ENCODE measurements at places on chromosomes 5 and 9.

GRCh38 chr5:78008356-78008967 is 232.3 kb upstream of the TBCA start:
- peak; percentile 32 for DNase-seq

DNA sequence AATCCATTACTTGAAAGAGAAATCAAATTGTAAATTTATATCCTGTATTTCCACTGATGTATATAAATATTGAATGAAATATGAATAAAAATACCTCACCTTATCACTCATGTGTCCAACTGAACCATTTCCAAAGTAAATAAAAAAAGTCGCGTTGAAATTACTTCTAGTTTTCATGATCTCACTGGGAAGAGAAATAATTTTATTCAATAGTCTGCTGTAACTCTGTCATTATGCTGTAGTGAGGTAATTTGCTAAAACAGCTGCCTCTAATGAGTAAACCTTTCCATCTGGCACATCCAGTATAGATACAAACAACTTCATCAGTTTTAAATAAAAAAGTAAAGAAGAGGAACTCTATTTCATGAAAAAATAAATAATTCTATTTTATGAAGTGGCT is 611.5 kb downstream of the ZNF608 start:
- DNase-seq: no peak

DNA sequence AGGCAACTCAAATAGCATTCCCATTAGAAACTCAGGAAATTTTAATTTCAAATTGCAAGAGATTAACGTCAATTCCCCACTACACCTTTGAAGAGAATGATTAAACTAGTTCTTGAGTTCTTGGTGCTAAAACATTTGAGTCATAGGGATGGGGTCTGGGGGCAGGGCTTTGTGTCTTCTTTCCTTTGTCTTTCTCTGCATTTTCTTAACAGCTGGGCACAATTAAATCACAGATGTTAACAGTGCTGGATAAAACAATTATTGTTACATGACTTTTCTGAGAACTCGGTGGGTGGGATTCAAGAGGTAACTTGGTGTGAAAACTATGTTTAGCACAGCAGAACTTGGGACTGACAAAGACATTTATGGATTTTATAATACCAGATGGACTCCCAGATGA is 351.9 kb upstream of the TNC start:
- DNase-seq: no peak

- no peak for DNase-seq
Measured at GRCh38 chr5:40429258-40430100, 250.2 kb upstream of the PTGER4 start.

- DNase-seq: peak; percentile 58
Measured at GRCh38 chr5:177362610-177363507, 5.1 kb downstream of the RGS14 start.

- DNase-seq: no peak
Measured at GRCh38 chr5:10633271-10634049, 69.6 kb downstream of the ANKRD33B start.

DNA sequence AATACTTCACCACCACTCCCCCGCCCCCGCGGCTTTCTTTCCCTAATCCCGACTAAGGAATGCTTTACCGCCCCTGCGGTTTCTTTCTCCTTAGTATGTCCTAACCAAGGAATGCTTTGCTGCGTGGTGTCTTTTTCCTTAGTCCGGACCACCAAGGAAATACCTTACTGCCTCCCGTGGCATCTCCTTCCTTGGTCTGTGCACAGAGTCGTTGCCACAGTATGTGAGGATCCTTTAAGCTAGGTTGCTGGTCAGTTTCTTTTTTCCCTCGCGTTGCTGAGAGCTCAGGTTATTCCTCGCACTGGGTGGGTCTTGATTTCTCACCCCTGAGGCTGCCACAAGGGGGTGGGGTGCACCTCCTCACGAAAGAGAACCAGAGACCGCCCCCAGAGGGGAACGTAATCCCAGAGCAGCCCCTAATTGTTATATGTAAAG is 309.4 kb downstream of the NR3C1 start:
- DNase-seq: no peak

- no peak for DNase-seq
Measured at GRCh38 chr9:123339666-123340510, 16.1 kb upstream of the CRB2 start.

DNA sequence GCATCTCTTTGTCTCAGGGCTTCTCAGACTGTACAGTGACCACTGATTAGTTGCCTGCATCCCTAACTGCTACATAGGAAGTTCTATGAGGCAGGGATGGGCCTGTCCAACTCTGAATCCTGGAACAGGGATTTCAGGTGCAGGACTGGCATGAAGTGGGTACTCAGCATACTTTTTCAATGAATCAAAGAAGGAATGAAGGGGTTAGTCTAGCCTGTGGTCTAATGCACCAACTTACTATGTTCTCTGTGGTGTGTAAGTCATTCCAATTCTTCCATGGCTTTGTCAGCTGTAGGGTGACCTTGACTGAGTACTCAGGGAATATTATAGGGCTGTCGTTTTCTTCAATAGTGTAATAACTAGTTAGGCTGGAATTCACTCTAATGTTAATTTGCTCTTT is 8.3 kb downstream of the COL15A1 start:
- DNase-seq: no peak

DNA sequence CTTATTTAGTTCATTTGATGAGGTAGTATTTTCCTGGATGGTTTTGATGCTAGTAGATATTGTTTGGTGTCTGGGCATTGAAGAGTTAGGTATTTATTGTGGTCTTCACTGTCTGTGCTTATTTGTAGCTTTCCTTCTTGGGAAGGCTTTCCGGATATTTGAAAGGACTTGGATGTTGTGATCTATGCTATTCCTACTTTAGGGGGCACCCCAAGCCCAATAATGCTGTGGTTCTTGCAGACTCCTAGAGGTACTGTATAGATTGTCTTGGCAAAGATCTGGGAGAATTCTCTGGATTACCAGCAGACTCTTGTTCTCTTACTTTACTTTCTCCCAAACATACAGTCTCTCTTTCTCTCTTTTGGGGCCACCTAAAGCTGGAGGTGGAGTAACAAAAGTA is 315.7 kb downstream of the MAT2B start:
- no peak for DNase-seq

- DNase-seq: no peak
Measured at GRCh38 chr5:1120236-1120999, 8.6 kb upstream of the SLC12A7 start.

DNA sequence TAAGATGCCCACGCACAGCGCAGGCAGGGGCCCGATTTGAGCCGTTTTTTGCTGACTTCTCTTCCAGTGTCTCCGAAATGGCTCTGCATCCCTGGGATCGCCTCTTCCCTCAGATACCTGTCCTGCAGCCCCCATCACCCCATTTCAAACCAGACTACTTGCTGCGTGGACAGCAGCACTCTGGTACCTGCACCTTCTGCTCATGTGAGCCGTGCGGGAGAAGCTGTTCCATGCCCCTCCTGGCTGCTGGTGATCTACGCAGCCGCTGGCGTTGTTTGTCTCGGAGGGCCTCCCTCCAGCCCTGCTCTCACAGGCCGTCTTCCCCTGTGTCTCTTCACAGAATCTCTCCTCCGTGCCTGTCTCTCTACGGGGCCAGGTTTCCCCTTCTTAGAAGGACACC is 13.4 kb downstream of the CEP72 start:
- DNase-seq: no peak

DNA sequence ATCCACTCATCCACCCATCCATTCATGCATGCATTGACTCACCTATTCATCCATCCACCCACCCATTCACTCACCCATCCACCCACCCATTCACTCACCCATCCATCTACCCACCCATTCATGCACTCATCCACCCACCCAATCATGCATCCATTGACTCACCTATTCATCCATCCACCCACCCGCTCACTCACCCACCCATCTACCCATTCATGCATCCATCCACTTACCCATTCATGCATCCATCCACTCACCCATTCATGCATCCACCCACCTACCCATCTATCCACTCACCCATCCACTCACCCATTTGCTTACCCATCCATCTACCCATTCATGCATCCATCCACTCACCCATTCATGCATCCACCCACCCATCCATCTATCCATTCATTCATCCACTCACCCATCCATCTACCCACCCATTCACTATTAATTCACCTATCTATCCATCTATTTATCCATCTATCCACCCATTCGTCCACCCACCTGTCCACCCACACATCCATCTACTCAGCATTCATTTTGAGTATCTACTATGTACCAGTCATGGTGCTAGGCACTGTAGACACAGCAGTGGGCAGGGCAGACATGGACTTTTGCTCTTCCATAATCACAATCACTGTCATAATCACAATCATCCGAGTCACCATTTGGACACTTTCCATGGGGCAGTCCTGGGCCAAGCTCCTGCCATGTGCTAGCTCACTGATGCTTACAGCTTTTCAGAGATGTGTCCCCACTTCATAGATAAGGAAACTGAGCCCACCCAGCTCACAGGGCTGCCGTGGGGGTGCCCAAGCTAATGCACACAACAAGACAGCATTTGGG is 34.4 kb downstream of the HMCN2 start:
- DNase-seq: no peak

- DNase-seq: no peak
Measured at GRCh38 chr5:134019636-134020035, 14.9 kb upstream of the VDAC1 start.

DNA sequence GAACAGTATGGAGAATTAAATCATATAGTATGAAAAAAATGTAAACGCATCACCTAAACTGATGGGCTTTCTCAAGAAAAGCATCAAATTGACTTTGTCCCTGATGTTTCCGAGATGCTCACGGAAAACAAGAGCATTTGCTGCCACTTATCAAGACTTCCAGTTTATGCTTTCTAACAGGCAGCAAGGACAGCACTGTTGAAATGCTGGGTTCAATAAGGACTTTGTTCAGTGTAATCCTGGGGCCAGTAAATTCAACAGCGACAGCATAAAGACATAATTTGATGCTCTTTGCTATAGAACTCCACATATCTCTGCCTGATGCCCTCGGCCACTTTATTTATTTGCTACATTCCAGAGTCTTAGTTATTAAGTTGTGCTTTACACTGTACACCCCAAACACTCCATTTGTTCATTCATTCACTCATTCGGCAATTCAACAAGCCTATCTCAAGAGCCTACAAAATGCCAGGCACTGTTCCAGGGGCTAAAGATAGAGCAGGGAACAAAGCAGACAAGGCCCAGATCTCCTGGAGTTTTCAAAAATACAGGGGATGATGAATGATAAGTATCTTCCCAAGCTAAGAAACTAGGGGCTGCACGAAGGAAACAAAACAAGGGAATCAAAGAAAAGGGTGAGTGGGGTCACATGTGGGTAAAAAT is 294.6 kb downstream of the ZNF608 start:
- no peak for DNase-seq

- no peak for DNase-seq
Measured at GRCh38 chr9:71747576-71747975, 20.7 kb downstream of the CEMIP2 start.

DNA sequence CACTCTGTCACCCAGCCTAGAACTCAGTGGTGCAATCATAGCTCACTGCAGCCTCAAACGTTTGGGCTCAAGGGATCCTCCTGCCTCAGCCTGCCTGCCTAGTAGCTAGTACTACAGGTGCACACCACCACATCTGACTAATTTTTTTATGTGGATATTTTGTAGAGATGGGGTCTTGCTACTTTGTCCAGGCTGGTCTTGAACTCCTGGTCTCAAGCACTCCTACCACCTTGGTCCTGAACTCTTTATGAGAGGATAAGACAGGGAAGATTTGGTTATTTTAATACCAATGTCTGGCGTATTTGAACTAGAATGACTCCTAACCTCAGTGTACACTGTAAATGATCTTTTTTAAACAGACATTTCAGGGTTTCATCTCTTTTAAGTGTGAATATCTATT is 9.0 kb downstream of the GPR107 start:
- DNase-seq: no peak

DNA sequence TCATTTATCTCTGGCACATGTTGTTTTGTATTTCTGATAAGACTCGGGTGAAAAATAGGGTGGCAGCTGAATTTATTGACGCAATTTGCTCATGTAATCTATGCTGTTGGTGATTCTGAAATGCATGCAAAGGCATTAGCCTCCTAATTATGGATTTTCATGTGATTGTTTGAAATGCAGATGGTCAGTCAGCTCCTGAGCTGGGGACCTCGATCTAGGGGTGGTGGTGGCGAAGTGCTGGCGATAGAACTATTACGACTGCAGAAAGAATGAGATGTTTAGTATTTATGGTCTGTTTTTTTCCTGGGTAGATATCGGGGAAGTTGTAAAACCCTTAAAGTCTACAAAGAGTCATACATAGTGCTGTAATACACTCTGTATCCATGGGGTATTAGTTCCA is 88.6 kb downstream of the SLC28A3 start:
- no peak for DNase-seq

GRCh38 chr5:147169399-147169798 is 65.4 kb upstream of the STK32A start:
- DNase-seq: no peak

DNA sequence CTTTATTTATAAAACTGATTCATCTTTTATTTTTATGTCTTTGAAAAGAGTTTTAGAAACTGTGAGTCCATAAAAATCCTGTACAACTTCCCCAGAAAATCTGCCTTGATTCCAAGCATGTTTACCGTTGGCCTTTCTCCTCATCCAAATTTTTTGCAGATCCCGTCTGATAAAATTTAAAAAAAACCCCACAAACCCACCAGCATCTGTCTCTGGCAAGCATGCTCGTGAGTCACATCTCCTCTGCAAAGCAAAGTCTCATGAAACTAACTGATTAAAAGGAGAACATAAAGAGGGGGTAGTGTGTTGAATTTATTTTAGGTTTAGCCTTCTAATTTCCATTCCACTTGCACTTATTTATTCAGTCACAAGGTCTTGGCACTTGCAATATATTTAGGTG is 109.4 kb downstream of the MAT2B start:
- no peak for DNase-seq

DNA sequence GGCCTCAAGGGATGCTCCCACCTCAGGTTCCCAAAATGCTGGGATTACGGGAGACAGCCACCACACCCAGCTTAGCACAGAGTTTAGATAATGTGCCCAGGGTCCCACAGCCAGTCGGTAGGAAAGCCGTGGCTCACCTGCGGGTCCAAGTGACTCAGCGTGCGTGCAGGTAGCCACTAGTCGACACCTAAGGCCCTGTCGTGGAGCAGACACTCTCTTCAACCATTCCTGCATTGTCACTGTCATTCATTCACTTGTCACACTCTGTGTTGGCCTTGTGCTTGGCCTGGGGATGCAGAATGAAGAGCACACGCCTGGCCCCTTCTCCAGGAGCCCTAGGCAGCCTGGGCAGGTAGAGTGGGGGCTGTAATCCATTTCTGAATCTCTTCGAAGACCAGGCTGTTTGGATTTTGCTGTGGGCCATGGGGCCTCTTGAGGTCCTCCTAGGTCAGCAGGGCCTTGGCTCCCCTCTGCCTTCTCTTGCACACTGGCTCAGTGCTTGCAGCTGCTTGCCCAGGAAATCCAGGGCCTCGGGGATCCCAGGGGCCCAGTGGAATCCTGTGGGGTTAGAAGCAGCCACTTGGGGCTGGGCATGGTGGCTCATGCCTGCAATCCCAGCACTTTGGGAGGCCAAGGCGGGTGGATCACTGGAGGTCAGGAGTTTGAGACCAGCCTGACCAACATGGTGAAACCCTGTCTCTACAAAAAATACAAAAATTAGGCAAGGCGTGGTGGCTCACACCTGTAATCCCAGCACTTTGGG is 6.1 kb upstream of the AIF1L start:
- DNase-seq: no peak
